ENCODE measurements at places on chromosomes 1 and 21.

DNA sequence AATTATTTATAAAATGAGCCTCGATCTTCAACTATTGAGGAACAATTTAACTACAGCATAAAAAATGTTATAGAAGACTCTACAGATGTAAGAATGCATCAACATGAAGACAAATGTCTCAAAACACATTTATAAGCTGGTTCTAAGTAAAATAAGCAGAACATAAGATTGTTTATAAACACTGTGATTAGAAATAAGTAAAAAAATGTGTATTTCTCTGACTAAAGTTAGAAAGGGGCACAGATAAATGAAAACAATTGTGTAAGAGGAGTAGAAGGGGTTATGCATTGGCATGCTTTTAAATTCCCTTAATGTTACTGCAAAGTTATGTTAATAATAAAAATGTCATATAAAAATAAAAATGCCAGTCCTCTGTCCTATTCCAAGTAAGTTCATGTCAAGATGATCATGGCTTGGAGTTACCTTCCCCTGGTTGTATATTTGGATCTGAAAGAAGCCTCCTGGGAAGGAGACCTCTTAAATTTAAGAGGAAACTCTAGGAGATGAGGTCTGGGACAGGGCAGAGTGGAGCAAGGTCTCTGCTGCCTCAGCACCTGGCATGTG is 70.2 kb upstream of the FAM20B start:
- no peak for DNase-seq

- no peak for DNase-seq
These were observed 37.3 kb downstream of the RGS4 start for GRCh38 chr1:163106364-163106987.

DNA sequence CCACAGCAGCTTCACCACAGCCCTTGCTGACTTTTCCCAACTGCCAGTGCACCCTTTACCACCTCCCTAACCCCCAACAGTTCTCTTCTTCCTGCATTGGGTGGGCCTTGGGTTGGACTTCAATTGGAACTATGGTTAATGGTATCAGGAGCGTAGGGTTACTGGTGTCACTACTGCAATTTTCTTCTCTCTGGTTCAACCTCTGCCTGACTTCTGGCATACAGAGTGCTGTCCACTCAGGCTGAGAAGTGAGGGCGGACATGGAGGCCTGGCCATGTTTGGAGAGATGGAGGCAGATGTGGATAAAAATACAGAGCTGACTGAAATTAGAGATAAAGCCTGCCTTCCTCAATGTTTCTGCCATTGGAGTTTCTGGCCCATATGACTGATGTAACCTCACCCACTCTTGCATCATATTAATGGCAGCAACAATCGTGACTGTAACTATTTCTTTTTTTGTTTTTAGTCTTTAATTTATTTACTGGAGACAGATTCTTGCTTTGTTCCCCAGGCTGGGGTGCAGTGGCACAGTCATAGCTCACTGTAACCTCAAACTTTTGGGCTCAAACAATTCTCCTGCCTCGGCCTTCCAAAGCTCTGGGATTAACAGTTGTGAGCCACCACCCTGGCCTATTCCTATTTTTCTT is 87.8 kb downstream of the NAV1 start:
- no peak for DNase-seq

GRCh38 chr21:38995731-38996130 is 187.5 kb downstream of the PSMG1 start:
- DNase-seq = no peak

GRCh38 chr1:7912743-7913557 is 27.7 kb downstream of the TNFRSF9 start:
- peak; percentile 2 for DNase-seq

- DNase-seq = no peak
These were observed 55.4 kb downstream of the RUNX3 start for GRCh38 chr1:24874611-24875234.

- DNase-seq = no peak
These were observed 47.1 kb downstream of the PTGS2 start for GRCh38 chr1:186633116-186633515.

GRCh38 chr1:97379387-97380075 is 541.3 kb downstream of the DPYD start:
- no peak for DNase-seq

DNA sequence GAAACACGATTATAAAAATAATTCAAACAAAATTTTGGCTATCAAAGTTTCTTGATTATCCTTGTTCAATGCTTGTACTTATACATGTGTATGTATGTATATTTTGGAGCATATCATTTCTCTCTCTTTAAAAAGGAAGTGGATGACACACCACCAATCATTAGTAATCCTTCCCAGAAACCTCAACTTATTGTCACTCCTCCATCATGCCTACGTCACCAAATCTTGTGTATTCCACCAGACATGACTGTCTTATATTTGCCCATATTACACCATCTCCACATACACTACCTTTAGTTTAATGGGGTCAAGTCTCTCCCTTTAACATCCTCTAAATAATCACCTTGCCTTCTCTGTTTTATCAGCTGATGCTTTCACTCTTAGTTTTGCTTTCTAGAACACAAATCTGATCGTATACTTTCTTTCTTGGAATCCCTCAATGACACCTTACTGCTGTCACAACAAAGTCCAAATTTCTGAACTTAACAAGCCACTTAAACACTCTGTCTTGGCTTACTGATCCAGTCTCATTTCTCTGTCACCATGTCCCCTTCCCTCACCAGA is 124.0 kb downstream of the BRINP3 start:
- DNase-seq = no peak

DNA sequence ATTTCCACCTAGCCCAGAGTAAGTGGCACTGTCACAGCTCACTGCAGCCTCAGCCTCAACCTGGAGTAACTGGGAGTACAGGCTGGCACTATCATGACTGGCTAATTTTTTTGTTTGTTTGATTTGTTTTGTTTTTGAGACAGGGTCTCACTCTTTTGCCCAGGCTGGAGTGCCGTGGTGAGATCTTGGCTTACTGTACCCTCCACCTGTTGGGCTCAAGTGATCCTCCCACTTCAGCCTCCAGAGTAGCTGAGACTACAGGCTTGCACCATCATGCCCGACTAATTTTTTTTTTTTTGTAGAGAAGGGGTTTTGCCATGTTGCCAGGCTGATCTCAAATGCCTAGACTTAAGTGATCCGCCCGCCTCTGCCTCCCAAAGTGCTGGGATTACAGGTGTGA is 2.5 kb downstream of the UCK2 start:
- DNase-seq = no peak

DNA sequence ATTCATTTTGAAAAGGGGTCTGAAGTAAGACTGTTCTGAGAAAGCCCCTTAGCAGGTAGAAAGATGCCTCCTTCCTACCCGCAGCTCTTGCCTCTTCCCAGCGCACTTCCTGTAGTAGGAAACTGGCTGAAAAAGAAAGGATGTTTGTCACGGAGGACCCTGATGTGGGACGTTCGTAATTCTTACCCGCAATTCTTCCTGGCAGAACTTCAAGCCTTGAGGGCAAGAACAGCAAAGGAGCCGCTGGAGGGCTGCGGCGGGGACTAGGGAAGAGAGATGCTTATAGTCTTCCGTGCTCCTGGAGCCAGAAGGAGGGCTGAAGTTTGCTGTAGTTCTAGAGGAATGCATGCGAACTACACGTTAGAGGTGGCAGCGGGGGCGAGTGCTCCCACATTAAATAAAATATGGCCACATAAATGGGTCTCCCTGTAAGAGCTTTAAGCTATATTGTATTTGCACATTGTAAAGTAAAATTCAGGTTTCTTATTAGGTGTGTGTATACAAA is 6.3 kb downstream of the C1orf53 start:
- DNase-seq = no peak

- peak; percentile 85 for DNase-seq
These were observed 21.7 kb downstream of the INTS3 start for GRCh38 chr1:153749408-153750005.

- DNase-seq = no peak
These were observed 6.2 kb downstream of the TUFT1 start for GRCh38 chr1:151546011-151546925.

DNA sequence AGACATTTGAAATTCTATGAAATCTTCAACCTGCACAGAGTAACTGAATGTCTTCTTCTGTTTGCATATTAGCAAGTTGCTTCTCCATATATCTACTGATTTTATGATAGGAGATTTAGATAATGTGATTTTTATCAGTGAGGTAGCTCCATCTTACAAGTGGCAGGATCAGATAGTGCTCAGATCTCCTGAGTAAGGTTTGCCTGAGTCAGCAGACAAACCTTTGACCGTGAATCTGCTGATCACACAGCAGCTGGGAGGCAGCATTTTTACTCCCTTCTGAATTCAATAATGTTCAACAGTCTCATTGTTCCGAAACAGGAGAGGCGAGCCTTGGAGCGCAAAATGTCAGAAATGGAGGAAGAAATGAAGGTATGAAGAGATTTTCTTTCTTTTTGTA is 141.4 kb downstream of the SYT2 start:
- DNase-seq = no peak

DNA sequence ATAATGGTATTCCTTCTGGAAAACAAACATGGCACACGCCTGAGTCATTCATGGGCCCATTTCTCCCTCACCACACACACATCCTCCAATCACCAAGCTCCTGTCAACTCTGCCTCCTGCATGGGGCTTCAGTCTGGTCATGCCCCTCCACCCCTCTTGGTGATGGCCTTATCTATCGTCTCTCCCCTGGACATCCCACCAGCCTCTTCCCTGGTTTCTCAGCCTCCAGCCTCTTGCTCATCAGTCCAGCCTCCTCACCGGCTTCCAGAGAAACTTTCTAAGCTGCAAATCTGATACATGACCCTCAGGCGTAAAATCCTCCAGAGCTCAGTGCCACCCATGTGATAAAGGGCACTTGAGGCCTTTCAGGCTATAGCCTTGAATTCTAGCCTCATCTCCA is 243.9 kb downstream of the FOXD2 start:
- no peak for DNase-seq

DNA sequence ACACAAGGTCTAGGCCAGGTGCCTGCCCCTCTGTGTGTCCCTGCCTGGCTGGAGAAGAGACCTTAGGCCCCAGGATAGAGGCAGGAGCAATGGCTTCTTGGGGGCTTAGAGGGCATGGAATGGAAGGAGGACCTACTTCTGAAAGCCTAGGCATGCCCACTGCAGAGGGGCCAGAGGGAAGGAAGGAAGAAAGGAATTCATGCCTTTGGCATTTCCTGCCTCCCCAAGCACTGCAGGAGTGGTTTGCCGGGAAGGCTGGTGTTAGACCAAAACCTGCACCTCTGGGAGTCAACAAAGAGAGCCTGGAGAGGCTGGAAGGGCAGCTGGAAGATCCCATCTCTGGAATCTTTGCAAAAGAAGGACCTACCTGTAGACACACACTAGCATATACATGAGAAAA is 50.7 kb upstream of the KCNE2 start:
- no peak for DNase-seq

- no peak for DNase-seq
These were observed 118.1 kb downstream of the SPSB1 start for GRCh38 chr1:9410737-9411297.

DNA sequence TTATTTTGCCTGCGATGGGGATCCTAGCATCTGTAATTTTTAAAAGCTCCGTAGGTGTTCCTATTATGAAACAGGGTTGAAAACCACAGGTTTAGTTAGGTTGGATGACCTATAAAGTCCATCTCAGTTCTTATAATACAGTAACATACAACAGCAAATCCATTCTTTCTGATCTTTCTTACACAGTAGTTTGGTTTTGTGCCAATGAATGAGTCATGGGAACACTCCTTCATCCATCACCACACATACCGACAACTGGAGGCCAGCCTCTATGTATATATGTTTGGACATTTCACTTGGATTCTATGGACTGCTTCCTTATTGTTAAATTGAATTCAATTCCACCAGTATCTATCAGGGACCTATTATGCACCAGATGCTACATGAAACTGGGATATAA is 118.4 kb upstream of the L1TD1 start:
- DNase-seq = no peak

GRCh38 chr1:84795966-84796600 is 96.9 kb downstream of the LPAR3 start:
- no peak for DNase-seq

DNA sequence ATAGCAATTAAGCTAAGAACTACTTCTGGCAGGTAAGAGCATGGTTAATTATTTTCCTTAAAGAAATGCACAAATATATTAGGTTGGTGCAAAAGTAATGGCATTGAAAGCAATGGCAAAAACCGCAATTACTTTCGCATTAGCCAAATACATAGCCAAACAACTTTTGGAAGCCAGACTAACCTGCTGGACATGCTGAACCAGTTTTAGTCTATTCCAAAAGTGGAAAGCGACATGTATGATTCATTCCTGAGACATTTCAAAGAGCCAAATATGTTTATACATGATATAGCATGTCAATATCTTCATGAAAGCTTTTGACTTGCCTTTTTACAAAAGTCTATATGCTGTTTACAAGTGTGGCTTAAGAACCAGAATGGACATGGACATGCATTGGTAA is 23.4 kb upstream of the DR1 start:
- no peak for DNase-seq

DNA sequence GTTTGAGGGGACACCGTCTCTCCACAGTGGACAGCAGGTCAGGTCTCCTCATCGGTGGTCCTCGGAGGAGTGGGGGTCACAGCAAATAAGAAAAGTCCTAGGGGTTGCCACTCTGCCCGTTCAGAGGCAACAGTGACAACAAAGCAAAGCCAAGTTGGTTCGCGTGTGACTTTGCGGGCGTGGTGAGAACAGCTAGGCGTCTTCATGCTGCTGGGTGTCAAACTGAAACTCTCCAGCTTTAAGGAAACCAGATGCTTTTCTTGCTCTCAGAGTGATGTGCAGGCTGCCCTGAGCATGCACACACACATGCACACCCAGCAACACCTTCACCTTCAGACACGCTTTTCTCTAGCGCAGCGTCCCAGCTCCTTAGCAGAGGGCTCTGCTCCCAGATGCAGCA is 70.1 kb upstream of the ARHGEF16 start:
- DNase-seq = peak; percentile 2

- no peak for DNase-seq
These were observed 17.5 kb downstream of the LHX4 start for GRCh38 chr1:180247580-180247979.

DNA sequence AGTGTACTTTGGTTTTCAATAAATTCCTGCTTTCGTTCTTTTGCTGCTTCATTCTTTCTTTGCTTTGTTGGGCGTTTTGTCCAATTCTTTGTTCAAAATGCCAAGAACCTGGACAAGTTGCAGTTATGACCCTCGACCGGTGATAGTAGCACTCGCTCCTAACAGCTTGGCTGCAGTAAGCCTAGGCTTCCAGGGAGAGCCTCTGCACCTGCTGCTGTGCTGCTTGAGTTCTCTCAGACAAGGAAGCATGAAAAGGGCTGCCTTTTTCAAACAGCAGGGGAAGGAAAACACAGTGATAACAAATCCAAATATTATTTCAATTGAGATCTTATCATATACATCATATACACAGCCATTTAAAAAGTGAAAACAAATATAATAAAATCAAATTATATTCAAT is 12.8 kb upstream of the RIPK4 start:
- DNase-seq = no peak

GRCh38 chr1:235563513-235564061 is 59.3 kb upstream of the B3GALNT2 start:
- DNase-seq = no peak

DNA sequence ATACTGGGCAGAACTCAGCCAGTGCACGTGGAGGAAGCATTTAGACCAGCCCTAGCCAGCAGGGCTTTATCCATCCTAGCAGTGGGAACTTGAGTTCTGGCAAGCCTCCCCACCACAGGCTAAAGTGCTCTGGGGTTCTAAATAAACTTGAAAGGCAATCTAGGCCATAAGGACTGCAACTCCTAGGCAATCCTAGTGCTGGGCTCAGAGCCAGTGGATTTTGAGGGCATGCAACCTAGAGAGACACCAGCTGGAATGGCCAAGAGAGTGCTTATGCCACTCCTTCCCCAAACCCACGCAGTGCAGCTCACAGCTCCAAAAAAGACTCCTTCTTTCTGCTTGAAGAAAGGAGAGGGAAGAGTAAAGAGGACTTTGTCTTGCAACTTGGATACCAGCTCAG is 70.5 kb upstream of the APOBEC4 start:
- no peak for DNase-seq

All from CD4-positive, alpha-beta T cell treated with Interleukin-2 at 100 ng/mL for 4 hours (primary cell).